ENCODE measurements at places on chromosomes 4 and X.

- DNase-seq, result no peak
Measured at GRCh38 chr4:24260133-24260715, 324.1 kb downstream of the DHX15 start.

DNA sequence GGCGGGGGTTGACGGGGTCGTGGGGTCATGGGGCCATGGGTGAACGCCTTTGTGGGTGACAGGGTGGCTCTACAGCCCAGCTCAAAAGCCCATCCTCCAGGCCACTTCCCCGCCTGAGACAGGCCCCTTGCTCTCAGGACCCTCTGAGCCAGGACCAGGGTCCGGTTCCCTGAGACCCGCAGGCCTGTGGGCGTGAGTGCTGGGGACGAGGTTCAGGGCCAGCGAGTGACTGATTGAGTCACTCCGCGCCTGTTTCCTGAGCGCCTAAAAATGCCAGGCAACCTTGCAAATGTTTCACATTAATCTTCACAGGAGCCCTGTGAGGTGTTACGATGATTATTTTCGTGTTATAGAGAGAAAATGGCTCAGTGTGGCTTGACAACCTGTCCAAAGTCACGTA is 97.8 kb downstream of the ZNF674 start:
- DNase-seq, result peak; percentile 27

DNA sequence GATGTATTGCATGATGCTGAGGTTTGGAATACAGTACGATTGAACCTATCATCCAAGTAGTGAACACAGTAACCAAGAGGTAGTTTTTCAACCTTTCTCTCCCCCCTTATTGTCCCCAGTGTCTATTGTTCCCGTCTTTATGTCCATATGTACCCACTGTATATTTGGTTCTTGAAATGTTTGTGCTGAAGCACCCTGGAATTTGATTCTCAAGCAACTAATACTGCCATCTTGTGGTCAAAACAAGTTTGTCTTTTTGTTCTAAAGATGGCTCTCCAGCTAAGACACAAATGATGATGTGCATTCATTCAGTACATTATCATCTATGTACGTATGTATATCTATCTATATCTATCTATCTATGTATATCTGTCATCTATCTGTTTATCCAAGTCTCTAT is 33.5 kb upstream of the DCX start:
- peak; percentile 57 for DNase-seq

DNA sequence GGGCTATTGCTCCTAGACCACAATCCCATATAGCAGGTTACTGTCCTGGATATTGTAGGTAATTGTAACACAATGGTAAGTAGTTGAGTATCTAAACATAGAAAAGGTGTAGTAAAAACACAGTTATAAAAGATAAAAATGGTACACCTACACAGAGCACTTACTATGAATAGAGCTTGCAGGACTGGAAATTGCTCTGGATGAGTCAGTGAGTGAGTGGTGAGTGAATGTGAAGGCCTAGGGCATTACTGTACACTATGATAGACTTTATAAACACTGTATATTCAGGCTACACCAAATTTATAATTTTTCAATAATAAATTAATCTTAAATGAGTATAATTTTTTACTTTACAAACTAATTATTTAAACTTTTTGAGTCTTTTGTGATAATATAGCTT is 425.7 kb downstream of the PABPC4L start:
- peak; percentile 33 for DNase-seq

- DNase-seq, result no peak
Measured at GRCh38 chrX:153321381-153322124, at the start of gene PNMA6F. PNMA6F (minus strand) TSS chrX:153321767; CDS start chrX:153320674, 1,093 bp downstream.

DNA sequence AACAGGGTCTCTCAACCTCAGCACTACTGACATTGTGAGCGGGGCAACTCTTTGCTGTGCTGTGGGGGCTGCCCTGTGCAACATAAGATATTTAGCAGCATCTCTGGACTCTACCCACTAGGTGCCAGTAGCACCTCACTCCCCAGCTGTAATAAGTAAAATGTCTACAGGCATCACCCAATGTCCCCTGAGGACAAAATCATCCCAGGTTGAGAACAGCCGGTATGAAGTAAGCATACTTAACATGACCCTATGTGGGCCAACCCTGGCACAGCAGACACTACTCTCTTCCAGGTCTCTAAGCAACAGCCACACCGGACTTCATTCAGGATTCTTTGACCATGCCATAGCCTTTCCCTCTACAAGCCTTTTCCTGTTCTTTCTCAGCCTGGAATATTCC is 10.5 kb upstream of the MGST2 start:
- DNase-seq, result peak; percentile 33

DNA sequence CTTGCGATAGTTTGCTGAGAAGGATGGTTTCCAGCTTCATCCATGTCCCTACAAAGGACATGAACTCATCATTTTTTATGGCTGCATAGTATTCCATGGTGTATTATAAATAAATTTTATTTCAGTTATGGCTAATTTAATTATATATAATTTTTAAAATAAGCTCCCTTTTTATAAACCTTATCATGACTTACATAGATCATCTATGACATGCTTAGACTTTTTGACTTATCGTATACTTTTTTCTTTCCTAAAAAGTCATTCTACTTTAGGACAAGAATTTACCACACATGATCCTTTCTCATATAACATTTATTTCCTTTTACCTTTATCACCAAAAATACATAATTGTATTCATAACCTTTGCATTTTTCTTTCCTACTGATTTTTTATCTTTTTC is 376.5 kb downstream of the CCSER1 start:
- DNase-seq, result peak; percentile 23

DNA sequence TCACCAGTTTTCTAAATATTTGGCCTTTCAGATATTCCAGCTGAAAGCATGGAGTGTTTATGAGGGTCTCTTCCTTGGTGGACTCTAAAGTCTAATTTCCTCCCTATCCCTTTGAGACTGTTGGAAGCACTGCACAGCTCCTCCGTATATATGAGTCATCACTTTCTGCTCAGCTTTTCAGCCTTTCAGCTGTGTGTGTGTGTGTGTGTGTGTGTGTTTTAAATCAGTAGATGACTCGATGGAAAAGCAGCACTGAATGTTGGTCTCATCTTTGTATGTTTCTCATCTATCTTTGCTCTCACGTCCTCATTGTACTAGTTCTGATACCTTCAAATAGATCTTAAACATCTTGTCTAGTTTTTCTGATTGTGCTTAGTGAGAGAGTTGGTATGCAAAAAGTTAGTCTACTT is 81.6 kb downstream of the ZFX start:
- DNase-seq, result peak; percentile 82

DNA sequence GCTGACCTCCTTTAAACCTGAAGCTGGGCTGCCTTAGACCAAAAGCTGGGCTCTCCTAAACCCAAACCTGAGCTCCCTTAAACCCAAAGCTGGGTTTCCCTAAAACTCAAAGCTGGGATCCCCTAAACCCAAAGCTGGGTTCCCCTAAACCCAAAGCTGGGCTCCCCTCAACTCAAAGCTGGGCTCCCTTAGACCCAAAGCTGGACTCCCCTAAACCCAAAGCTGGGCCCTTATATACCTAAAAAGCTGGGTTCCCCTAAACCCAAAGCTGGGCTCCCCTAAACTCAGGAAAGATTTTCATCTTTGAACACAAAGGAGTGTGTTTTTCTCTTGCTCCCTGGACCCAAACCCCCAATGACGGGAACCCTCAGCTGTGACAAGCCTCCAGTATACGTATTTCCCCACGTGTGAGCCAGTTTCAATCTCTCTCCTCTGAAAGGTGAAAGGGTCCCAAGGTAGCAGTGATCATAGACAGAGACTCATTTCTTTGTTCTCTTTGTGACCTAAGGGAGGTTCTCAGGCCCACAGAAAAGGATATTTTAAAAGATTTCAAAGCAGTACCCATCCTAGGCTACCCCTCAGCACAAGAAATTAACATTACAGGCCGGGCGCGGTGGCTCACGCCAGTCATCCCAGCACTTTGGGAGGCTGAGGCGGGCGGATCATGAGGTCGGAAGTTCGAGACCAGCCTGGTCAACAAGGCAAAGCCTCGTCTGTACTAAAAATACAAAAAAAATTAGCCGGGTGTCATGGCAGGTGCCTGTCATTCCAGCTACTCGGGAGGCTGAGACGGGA is 31.3 kb upstream of the ASMTL start:
- no peak for DNase-seq

- DNase-seq, result no peak
Measured at GRCh38 chr4:8164194-8164565, 5.6 kb upstream of the ABLIM2 start.

DNA sequence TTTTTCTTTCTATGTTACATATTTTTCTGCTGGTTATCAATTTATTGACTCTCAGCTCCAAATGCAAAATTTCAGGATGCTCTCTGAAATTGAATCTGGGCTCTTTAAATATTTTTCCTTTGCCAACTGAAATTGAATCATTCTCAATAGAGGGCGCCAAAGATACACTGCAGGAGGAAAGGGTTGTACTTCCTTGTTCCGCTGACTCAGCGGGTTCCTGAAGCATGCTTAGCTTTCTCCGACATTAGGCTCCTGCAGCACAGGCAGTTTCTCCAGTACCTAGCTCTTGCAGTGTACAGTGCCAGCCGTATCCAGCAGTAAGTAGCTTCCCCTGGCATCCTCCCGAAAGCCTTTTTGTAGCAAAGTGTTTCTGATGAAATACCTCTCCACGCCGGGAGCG is 28.8 kb upstream of the CFAP47 start:
- DNase-seq, result peak; percentile 79

- DNase-seq, result peak; percentile 20
Measured at GRCh38 chrX:109312757-109313156, 169.1 kb downstream of the GUCY2F start.

- DNase-seq, result peak; percentile 51
Measured at GRCh38 chr4:110106931-110107296, 91.5 kb downstream of the ELOVL6 start.

GRCh38 chrX:10135561-10136399 is 21.0 kb upstream of the CLCN4 start:
- DNase-seq, result no peak

GRCh38 chr4:182250446-182250845 is 7.2 kb downstream of the TENM3 start:
- no peak for DNase-seq

- peak; percentile 60 for DNase-seq
Measured at GRCh38 chr4:47145630-47146029, 114.3 kb downstream of the GABRB1 start.

- peak; percentile 41 for DNase-seq
Measured at GRCh38 chr4:39719804-39720580, 22.1 kb downstream of the UBE2K start.

DNA sequence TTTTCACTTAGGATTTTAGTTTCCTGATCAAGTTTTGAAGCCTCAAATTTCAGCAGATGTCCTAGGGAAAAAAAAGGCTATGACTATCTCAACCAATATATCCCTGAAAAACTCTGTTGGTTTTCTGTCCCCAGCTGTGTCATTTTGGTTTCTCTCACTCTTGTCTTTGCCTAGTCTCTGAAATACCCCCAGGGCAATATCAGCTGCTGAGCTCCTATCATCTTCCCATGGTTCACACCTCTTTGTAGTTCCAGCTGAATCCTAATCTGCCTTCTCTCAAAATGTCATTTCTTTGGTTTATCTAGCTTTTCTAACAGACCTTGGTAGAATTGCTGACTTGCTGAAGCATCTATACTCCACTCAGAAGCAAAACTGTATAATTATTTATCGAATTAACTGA is 2370.5 kb downstream of the ARAP2 start:
- DNase-seq, result no peak

DNA sequence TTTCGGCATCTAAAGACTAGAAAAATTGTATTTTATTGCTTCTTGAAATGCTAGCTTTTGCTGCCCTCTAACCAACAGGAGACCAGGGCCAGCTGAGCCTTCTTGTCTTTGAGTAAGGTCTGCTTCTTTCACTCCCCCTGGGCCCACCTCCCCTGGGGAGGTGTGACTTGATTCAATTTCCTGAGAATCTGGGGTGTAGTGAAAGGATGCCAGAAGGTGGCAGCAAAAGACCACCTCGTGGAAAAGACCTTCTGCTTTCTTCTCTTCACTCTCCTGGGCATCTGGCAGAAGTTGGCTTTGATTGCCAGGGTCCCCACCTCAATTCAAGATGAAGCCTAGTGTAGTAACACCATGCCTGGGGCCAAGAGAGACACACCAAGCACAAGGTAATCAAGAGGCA is 96.5 kb upstream of the MAOA start:
- peak; percentile 49 for DNase-seq

DNA sequence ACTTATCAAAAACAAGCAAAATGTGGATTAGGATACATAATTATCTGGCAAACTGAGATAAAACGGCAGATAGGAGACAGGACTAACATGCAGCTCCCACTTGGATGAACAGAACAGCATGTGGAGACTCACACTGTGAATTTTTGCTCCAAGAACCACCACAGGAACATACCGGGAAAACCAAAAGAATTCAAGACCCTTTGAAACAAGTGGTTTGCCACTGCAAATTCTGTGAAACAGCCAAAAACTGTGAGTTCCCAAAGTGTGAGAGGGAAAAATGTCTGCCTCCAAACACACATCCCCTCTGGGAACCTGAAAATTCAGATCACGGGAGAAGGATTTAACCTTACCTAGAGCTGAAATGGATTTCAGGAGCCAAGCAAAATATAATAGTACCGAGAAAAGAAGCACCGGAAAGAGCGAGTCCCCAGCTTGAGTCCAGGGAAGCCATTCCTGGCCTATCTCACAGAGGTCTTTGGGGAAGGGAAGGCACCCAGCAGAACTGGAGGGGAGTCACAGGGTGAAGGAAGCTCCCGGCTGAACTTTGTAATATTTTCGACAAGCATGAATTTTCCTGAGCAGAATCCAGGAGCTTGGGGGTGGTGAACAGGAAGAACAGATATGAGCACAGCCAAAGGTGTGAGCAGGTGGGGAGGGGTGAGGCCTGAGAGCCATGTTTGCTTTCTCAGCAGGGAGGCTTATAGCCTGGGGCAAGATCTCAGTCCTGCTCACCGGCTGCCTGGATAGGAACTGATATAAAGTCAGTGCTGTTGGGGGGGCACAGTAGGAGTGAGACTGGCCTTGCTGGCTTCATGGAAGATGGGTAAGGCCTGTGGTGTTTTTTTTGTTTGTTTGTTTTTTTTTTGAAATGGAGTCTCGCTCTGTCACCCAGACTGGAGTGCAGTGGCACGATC is 23.9 kb downstream of the MANBA start:
- peak; percentile 13 for DNase-seq

GRCh38 chr4:67869580-67870190 is 14.1 kb downstream of the TMPRSS11D start:
- no peak for DNase-seq

GRCh38 chrX:70525733-70526132 is 81.1 kb downstream of the DLG3 start:
- no peak for DNase-seq

- peak; percentile 94 for DNase-seq
Measured at GRCh38 chr4:183266371-183266770, 53.7 kb downstream of the CLDN22 start.

DNA sequence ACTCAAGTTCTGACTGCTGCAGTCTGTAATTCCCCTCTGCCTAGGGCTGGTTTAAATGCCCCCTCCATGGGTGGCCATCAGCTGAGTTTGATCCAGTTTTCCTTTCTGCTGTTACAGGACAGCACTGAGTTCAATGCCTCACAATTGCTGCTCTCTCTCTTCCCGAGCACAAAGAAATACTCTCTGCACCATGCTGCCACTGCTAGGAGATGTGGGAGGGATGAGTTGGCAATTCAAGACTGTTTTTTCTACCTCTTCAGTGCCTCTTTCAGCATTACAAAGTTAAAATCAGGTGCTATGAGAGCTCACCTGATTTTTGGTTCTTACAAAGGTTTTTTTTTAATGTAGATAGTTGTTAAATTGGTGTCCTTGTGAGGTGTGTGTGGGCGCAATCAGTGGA is 24.3 kb downstream of the CYSLTR1 start:
- no peak for DNase-seq

Measured in kidney tubule cell (primary cell).